ENCODE measurements at places on chromosomes 3 and 15.

GRCh38 chr3:195451373-195452015 is 8.7 kb upstream of the ACAP2 start:
- no peak overlapping the region for H3K4me3 ChIP-seq
- no peak overlapping the region for H3K27ac ChIP-seq
- H3K36me3 ChIP-seq = no peaks in the 10 kb centered on the region
- no peak for DNase-seq
- H3K4me1 ChIP-seq = no peaks in the 10 kb centered on the region

DNA sequence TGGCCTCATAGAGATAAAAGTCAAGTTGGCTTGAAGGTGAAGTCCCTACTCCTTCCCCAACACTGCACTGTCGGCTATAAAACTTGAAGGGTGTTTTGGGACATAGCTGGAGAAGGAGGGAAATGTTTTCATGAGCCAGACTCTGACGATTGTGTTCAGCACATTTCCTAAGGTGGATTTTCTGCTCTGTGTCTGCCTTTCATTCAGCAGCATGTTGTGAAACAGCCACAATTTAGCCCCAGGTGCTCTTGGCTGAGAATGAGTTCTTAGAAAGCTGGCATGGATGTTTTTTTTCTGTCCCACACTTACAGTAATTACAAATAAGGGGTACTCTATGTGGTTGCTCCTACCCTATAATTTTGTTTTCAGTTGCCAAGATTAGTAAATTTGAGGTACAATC is 492.4 kb downstream of the MCTP2 start:
- H3K27me3 ChIP-seq = no peaks in the 10 kb centered on the region
- no peak overlapping the region for H3K27ac ChIP-seq
- no peaks in the 10 kb centered on the region for H3K4me1 ChIP-seq

DNA sequence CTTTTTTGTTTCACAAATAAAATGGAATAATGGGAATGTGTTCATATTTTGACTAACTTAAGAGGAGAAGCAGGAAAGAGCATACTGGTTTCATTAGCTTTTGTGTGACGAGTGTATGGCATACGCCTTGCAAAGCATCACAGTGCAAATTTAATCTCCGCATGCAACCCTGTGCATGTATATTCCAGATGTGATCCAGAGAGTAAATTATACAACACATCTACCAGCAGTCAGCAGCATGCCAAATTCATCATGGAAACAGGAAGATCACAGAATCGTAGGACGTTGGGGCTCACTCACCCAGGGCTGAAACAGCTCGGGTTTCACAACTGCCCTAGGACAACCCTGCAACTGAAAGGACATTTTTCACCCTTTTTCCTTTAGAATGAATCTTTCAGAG is 53.4 kb downstream of the ADAMTS9 start:
- DNase-seq = no peak
- H3K27me3 ChIP-seq = no peaks in the 10 kb centered on the region
- H3K27ac ChIP-seq = peak overlapping the region; percentile 43
- H3K4me1 ChIP-seq = peaks cover 11% of the 10 kb centered on the region

DNA sequence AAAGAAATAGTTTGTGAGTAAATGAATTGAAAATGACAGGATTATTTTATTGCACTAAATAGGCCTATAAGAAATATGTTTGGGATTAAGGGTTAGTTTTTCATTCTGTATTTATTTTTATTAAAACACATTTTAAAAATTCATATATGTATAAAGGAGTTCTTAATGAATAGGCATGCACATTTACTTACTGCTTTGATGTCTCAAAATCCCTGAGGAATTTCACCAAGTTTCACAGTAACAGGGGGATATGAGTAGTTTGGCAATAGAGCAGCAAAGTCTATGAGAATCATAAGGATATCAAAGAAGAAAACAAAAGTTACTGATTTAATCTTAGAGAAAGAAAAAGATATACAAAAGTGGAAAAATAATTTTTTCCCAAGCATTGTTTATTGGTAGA is 411.7 kb downstream of the NAALADL2 start:
- peaks cover 5% of the 10 kb centered on the region for H3K4me1 ChIP-seq
- no peaks in the 10 kb centered on the region for H3K36me3 ChIP-seq
- no peaks in the 10 kb centered on the region for H3K27me3 ChIP-seq
- no peak for DNase-seq

GRCh38 chr15:76161153-76162035 is 101.6 kb downstream of the TMEM266 start:
- DNase-seq = no peak
- no peak overlapping the region for H3K27ac ChIP-seq
- H3K4me1 ChIP-seq = no peaks in the 10 kb centered on the region
- H3K27me3 ChIP-seq = no peaks in the 10 kb centered on the region

- H3K27me3 ChIP-seq = no peaks in the 10 kb centered on the region
- no peaks in the 10 kb centered on the region for H3K36me3 ChIP-seq
- 0 out of 2 replicates have a peak overlapping the region, but pooled peaks have one; percentile 24 for H3K4me3 ChIP-seq
- H3K27ac ChIP-seq = no peak overlapping the region
- no peaks in the 10 kb centered on the region for H3K4me1 ChIP-seq
- DNase-seq = no peak
These were observed 64.3 kb downstream of the OSTN start for GRCh38 chr3:191263365-191263764.

GRCh38 chr3:102301155-102301880 is 133.5 kb upstream of the ZPLD1 start:
- no peaks in the 10 kb centered on the region for H3K4me1 ChIP-seq
- H3K4me3 ChIP-seq = no peak overlapping the region
- no peak overlapping the region for H3K27ac ChIP-seq
- no peak for DNase-seq
- H3K27me3 ChIP-seq = no peaks in the 10 kb centered on the region

DNA sequence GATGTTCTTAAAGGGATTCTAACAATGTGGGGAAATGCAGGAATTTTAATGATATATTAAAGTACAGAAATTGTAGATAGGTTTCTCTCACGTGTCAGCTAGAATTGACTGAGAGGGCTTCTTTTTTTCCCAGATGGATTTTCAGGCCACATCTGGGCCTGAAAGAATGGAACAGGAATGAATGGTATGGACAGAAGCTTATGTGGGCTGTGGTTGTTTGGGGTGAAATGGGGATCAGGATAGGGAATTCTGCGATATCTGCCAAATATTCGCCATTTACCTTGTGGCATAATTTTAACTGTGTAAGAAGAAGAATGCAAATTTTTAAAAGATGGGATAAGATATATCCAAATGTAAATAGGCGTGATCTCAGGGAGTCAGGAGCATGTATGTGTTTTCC is 45.4 kb upstream of the FAM98B start:
- no peaks in the 10 kb centered on the region for H3K4me1 ChIP-seq
- H3K27me3 ChIP-seq = no peaks in the 10 kb centered on the region
- DNase-seq = no peak
- no peak overlapping the region for H3K4me3 ChIP-seq

- H3K4me3 ChIP-seq = no peak overlapping the region
- H3K4me1 ChIP-seq = no peaks in the 10 kb centered on the region
- no peaks in the 10 kb centered on the region for H3K27me3 ChIP-seq
- H3K27ac ChIP-seq = no peak overlapping the region
These were observed 1009.8 kb downstream of the TUSC7 start for GRCh38 chr3:117719316-117719926.

GRCh38 chr3:7144697-7145308 is 283.9 kb downstream of the GRM7 start:
- DNase-seq = peak; percentile 3
- H3K27ac ChIP-seq = no peak overlapping the region

GRCh38 chr3:62373714-62374333 is 474 bp upstream of the FEZF2 start:
- no peak overlapping the region for H3K27ac ChIP-seq

DNA sequence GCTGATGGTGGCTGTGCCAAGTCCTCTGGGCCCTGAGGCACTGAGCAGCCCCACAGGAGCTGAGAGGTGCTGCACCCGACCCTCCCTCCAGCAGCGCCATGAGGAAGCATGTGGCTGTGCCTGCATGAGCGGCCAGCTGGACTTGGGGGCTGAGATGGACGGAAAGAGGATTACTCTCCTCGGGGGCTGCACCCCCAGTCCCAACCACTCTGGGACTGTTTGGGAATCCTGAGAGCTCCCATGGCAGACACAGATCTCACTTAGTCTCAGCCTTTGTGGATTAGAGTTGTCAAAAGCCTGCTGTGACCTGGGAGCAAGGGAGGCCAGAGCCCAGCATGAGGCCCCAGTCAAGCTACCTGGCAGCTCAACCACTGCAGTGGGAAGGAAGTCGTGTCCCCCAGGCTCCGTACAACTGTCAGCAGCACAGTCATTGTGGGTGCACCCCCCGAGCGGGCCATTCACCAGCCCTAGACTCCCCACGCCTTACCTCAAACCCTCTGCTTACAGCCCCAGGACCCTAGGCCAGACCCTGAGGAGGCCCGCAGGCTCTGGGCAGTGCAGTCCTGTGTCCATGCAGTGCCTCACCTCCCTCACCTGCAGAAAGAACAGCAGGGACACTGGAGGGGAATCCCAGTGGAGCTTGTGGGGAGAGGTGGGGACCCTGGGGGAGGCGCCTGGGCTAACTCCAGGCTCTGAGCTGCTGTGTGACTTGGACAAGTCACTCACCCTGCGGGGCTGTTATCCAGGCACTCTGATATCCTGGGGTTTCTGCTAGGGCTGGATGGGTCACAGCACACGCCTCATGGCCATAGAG is 17.1 kb downstream of the PRR23E start:
- peaks cover 26% of the 10 kb centered on the region for H3K4me1 ChIP-seq
- H3K27me3 ChIP-seq = no peaks in the 10 kb centered on the region
- no peak overlapping the region for H3K27ac ChIP-seq
- DNase-seq = peak; percentile 73
- no peak overlapping the region for H3K4me3 ChIP-seq
- no peaks in the 10 kb centered on the region for H3K36me3 ChIP-seq

DNA sequence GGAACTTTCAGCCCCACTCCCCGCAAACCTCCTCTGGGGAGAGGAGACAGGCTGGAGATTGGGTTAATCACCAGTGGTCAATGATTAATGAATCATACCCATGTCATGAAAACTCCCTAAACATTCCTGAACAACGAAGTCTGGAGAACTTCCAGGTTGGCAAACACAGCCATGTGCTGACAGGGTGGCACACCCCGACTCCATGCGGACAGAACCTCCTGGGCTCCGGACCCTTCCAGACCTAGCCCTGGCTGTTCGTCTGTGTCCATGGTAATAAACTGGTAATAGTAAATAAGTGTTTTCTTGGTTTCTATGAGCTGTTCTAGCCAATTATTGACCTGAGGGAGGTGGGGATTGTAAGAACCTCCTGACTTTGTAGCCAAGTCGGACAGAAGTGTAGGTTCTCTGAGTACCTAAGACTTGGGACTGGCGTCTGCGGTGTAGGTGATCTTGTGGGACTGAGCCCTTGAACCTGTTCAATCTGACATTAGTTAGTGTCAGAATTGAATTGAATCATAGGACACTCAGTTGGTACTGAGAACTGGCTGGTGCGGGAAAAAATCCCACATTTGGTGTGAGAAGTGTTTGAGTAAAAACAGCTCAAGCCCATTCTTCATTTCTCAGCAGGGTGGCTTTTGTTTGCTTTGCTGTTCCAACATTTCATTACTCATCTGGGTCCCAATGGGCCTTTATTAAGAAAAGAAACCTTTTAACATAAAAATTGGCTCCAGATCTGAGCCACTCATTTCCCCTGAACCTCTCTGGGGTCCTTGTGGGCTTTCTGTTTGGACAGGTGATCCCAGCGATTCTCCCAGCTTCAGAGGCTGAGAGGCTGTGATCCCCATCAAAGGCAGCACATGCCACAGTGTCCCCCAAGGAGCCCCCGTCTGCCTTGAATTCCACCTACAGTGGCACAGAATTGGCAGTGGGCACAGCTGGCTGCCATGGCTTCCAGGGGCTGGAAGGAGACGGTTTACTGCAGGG is 151.0 kb downstream of the TJP1 start:
- no peaks in the 10 kb centered on the region for H3K36me3 ChIP-seq
- no peak overlapping the region for H3K4me3 ChIP-seq
- no peak for DNase-seq
- H3K27ac ChIP-seq = no peak overlapping the region
- peaks cover 25% of the 10 kb centered on the region for H3K4me1 ChIP-seq
- no peaks in the 10 kb centered on the region for H3K27me3 ChIP-seq

DNA sequence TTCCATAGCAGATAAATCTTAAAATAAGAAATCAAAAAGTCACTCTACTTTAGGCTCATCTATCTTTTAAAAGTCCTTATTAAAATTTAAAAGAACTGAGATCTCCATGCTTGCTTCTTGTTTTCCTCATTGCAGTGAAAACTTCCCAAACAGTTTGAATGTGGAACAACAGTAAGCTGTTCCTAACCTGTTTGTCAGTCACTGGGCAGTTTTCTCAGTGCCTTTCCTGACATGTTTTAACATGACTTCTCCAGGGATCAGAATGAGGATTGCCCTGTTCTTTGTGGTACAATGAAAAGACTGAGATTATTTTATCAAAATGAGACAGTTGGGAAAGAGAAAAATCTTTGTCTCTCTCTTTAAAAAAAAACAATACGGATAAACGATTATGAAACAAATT is 774 bp downstream of the GPR87 start:
- H3K27me3 ChIP-seq = no peaks in the 10 kb centered on the region
- H3K27ac ChIP-seq = peak overlapping the region; percentile 39
- no peak for DNase-seq

GRCh38 chr3:17753632-17753992 is 11.2 kb upstream of the TBC1D5 start:
- no peaks in the 10 kb centered on the region for H3K4me1 ChIP-seq
- DNase-seq = no peak
- no peak overlapping the region for H3K4me3 ChIP-seq
- H3K27ac ChIP-seq = no peak overlapping the region

GRCh38 chr3:116929505-116930222 is 220.1 kb downstream of the TUSC7 start:
- peaks cover 31% of the 10 kb centered on the region for H3K4me1 ChIP-seq
- H3K27me3 ChIP-seq = no peaks in the 10 kb centered on the region
- no peak for DNase-seq
- H3K27ac ChIP-seq = peak overlapping the region; percentile 93
- H3K4me3 ChIP-seq = no peak overlapping the region

DNA sequence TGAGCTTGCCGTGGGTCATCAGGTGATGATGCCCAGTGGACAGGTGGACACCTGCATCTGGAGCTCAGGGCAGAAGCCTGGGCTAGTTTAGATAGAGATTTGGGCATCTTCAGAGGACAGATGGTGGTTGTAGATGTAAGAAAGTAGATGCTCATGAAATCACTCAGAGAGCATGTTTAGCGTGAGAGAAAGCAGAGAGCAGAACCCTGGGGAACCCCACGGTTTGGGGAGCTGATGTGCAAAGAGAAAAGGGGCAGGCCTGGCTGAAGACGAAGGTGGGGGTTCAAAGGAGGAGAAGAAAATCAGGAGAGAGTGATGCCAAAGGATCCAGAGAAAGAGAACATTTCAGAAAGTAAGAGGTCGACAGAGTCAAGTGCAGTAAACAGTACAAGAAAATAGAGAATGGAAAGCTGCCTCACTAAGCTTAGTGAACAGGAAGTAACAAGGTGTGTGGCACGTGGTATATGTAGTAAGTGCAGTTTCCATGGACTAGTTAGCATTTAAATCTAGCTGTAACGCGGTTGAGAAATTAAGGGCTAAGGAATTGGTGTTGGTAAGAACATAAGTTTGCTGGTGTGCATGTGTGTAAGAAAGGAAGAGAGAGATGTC is 13.5 kb downstream of the TIGIT start:
- H3K4me1 ChIP-seq = no peaks in the 10 kb centered on the region
- H3K4me3 ChIP-seq = no peak overlapping the region
- no peak overlapping the region for H3K27ac ChIP-seq
- no peak for DNase-seq
- no peaks in the 10 kb centered on the region for H3K36me3 ChIP-seq
- H3K27me3 ChIP-seq = peaks cover 7% of the 10 kb centered on the region

- H3K4me1 ChIP-seq = no peaks in the 10 kb centered on the region
- H3K27ac ChIP-seq = no peak overlapping the region
- DNase-seq = no peak
These were observed 47.8 kb upstream of the USP50 start for GRCh38 chr15:50594311-50594710.

GRCh38 chr15:39213385-39213840 is 367.5 kb upstream of the THBS1 start:
- peak overlapping the region; percentile 83 for H3K27ac ChIP-seq
- no peaks in the 10 kb centered on the region for H3K27me3 ChIP-seq
- H3K4me3 ChIP-seq = no peak overlapping the region
- no peaks in the 10 kb centered on the region for H3K4me1 ChIP-seq
- H3K36me3 ChIP-seq = no peaks in the 10 kb centered on the region

Measured in SK-N-SH (cell line).